ENCODE measurements at places on chromosomes 2 and 18. TPM values are rescaled to one million over a fixed set of nuclear protein-coding genes. Genes with fewer than 3 reads are reported as not detected.

The ASAP2 gene
- 22.9 TPM for total RNA-seq

The TRIB2 gene
- 43.8 TPM for total RNA-seq

The SH3RF3 gene
- total RNA-seq = 20.4 TPM

- no peak for DNase-seq
These were observed 154.1 kb upstream of the KLHL29 start for GRCh38 chr2:23230885-23231284.

DNA sequence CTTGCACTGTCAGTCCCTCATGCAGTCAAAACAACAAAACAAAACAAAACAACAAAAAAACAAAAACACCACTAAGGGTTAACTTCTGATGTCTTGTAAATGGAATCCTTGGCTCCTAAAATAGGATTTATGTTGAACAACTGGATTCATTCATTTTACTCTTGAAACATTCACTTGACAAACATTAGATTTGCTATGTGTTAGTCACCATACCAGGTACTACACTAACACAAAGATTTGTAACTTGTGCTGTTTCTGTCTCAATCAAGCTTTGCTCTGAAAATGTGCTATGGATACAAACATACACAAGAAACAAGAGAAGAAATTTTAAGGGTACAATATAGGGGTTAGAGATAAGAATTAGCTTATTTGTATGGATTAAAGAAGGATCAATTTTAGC is 812.8 kb downstream of the LRP1B start:
- DNase-seq = no peak

GRCh38 chr18:74528478-74528877 is 5.8 kb upstream of the CNDP1 start:
- DNase-seq = no peak

DNA sequence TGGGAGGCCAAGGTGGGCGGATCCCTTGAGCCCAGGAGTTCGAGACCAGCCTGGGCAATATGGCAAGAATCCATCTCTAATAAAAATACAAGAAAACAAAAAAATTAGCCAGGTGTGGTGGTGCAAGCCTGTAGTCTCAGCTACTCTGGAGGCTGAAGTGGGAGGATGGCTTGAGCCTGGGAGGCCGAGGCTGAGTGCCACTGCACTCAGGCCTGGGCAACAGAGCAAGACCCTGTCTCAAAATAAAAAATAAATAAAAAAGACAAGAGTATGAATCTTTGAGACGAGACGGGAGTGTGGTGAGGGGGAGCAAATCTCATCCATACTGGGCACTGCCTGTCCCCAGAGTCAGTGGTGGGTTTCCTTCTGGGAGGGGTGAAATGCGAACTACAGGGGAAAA is 12.2 kb downstream of the GPR17 start:
- DNase-seq = no peak

DNA sequence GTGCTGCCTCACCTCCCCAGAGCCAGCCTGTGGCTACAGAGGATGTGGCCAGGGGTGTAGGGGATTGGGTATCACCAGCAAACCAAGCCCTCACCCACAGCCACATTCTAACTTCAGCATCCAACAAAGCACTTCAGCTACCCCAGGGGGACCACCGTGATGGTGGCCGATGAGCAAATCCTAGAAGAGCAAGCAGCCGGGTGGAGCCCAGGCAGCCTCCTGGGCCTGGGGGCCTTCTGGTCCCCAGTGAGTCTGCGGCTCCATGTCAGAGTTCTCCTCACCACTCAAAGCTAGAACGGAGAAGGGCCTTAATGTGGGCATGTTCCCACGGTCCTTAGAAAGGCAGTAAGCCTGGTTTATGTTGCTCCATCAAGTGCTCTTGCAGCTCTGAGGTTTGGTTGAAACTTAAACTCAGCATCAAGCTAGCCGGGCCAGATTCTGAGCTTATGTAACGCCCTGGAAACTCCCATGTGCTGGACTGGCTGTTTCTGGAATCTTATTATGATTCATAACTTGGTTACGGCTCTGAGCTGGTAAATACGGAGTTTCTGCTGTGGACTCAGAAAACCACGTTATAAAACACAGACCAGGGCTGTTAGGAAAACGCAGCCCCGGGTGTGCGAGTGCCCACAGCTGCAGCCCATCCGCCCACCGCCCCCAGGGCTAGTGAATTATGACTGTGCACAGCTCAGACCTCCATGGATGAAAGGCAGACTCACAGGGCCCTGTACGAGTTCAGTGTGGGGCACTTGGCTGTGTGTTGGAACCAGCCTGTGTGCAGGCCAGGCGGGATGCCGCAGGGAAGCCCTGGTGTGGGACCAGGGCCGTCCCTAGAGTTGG is 99.8 kb downstream of the SEPTIN10 start:
- no peak for DNase-seq

- DNase-seq = no peak
These were observed 505.3 kb upstream of the SLC39A10 start for GRCh38 chr2:195151711-195152110.

GRCh38 chr18:21069468-21069867 is 42.1 kb downstream of the ROCK1 start:
- no peak for DNase-seq

- no peak for DNase-seq
These were observed 1194.8 kb upstream of the PIK3C3 start for GRCh38 chr18:40760251-40760650.

Data from mesenteric fat pad (tissue), 1 donor.